LHCN-M2 (cell line): ENCODE measurements at places on chromosomes 3 and 15.

- DNase-seq: no peak
Observed at GRCh38 chr3:128236657-128237056, 83.4 kb downstream of the EEFSEC start.

GRCh38 chr15:64895285-64896065, 16.2 kb upstream of the ANKDD1A start:
- DNase-seq: peak; percentile 50

GRCh38 chr3:175606650-175607318, 747.6 kb downstream of the NAALADL2 start:
- DNase-seq: peak; percentile 26

DNA sequence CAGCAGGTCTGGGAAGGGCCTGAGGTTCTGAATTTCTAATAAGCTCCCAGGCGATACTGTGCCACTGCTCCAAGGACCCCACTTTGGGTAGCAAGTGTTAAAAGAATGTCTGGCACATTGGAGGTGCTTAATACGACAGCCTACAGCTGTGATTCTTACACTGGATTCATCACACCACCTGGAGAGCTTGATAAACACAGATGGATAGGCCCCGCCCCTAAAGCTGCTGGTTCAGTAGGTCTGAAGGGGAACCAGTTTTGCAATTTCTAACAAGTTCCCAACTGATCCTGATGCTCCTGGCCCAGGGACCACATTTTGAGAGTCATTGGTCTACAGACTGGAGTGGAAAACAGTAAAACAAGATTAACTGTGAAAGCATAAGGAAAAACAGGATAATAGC, 124.8 kb upstream of the ST8SIA2 start:
- no peak for DNase-seq

DNA sequence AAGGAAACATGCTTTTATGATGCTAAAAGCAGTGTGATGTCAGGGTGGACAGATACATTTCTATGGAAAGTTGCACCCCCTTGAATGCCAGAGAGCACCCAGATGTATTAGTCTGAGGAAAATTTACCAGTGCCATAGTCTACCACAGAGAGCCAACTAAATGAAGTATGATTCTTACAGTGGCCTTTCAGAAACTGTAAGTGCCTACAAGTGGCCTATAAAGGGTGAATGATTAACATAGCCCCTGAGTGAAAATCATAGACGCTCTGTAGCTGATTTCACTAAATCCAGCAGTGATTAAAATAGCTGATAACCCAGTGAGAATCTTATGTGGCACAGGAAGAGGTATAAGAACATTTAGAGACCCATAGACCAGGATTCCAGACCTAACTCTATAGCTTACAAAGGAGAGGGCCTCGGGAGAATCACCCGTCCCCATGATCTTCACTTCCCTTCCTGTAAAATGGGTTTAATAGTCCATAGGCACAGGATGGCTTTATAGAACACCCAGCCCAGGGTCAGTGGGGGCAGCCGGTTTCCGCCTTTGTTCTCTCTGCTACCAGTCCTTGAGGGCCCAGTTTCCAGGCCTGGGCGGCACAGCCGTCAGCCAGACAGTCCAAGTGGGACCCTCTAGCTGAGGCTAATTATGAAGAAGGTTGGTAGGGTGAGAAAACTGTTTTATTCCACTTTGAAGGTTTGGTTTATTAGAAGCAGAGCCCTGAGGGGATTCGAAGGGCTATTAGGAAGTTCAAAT, 35.5 kb upstream of the CACNA2D3 start:
- no peak for DNase-seq

GRCh38 chr3:23756206-23756840, 49.4 kb upstream of the UBE2E1 start:
- DNase-seq: no peak

DNA sequence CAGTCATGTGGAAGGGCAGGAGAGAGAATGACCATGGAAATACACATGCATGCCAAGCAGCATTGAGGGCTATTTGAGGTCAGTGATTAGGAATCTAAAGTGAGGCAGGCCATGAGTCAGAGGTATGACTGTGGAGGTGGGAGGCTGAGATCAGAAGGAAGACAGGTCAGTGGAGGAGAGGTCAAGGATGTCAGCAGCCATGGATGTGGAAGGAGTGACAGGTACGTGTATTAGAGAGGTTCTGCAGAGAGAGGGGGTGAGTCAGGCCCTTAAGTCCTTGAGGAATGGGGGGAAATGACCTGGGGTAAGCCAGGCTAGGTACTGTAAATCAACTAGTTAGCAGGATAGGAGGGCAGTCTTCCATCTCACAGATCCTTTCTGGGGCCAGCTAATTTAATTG, 166.6 kb downstream of the ANO10 start:
- peak; percentile 59 for DNase-seq

GRCh38 chr3:142450189-142450588, 2.4 kb upstream of the XRN1 start:
- no peak for DNase-seq

GRCh38 chr3:188170461-188171459, 16.8 kb downstream of the LPP start:
- DNase-seq: no peak

GRCh38 chr15:31285772-31286261, 40.8 kb upstream of the KLF13 start:
- no peak for DNase-seq

DNA sequence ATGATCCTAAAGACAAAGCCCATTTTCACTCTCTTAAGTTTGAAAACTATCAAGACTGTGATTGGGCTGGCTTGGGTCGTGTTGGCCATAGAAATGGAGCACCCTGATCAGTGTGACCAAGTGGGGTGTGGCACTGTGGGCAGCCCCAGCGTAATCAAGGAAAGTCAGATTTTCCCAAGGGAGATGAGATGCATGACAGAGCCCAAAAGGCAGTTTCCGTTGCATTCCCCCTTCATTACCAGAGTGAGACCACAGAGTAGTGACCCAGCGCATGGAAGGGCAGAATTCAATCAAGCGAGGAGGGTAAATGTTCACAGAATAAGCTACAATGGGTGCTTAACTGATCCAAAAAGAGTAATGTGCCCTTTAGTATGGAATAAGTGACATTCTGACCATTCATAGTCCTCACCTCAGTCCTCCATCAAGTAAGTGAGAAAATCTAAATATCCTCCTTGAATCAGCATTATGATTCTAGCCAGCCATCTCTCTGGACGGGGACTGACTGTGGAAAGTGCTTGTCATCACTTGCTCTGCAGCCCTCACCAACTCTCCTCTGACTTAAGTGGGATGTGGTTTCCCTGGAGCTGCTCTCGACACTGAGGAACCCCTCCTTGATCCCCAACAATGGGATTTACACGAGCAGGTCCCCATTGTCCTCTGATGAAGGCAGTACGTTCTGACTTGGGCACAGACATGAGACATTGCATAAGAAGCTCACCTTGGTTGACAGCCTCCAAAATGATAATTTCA, 430.5 kb downstream of the OCA2 start:
- no peak for DNase-seq

DNA sequence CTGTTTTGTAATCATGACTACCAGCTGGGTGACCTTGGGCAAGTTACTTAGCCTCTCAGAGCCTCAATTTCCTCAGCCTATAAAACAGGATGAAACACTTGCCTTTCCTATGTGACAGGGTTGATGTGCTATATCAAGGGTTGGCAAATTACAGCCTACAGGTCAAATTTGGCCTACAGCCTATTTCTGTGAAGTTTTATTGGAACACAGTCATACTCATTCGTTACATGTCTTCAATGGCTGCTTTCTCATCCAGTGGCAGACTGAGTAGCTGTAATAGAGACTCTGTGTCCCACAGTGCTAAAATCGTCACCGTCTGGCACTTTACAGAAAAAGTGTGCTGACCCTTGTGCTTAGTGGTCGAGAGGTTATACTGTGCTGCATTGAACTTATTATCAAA, 16.6 kb downstream of the ABHD6 start:
- no peak for DNase-seq

DNA sequence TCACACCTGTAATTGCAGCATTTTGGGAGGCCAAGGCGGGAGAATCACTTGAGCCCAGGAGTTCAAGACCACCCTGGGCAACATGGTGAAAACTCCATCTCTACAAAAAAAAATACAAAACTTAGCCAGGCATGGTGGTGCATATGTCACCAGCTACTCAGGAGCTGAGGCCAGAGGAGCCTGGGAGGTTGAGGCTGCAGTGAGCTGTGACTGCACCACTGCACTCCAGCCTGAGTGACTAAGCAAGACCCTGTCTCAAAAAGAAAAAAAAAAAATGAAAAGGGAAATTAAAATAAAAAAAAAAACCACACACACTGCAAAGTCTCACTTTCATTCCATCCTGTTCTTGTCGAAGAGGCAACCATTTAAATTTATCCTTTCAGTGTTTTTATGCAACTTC, 100.8 kb upstream of the PIAS1 start:
- no peak for DNase-seq

- no peak for DNase-seq
Observed at GRCh38 chr15:88655103-88655553, 16.3 kb downstream of the ISG20 start.

GRCh38 chr3:141644931-141645330, 93.2 kb upstream of the RNF7 start:
- peak; percentile 51 for DNase-seq

DNA sequence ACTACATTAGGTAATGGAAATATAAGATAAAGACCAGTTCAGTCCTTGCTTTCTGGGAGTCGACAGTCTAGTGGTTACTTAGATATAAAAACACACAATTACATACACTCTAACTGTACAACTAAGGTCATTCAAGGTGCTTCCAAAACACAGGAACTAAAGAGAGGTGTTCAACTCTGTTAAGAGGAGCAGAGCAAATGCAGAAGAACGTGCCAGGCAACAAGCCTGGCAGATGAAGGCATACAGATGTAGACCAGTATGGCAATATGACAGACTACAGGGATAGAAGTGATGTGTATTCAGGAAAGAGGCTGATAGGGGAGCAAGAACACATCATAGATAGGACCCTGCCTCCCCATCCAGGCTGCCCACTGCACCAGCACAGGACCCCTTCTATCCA, 78.3 kb downstream of the CBLB start:
- DNase-seq: no peak

GRCh38 chr15:62519900-62520299, 354.8 kb upstream of the C2CD4B start:
- DNase-seq: no peak

DNA sequence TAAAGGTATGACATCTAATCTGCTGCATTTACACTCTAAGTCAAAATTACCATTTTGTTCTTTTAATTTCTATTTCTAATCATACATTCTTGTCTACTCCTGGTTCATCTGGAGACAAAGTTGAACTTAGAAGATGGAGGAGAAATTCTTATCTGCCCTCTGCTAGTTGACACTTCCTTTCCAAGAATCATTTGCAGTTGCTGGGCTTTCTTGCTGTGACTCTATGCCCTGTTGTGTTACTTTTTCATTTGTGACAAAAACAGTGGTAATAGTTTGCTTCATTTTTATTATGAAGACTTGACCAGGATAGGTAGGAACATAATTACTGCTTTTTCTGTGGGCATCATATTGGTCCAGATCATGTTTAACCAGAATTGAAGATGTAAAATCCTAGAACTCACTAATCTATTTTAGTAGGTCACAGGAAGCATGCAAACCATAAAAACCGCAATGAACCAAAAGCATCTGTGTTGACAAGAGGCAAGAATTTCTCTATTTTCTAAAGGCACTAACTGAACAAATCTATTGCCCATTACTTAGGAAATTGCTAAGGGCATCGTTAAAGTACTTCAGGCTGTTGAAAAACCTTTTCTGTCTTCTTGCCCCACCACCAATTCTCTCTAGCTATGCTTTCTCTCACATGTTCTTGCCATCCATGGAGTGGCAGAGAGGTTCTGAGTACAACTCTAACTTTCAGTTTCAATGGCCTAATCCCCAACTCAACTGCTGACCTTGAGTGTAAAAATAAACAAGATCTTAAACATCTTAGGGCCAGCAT, 4.2 kb upstream of the CCR2 start:
- no peak for DNase-seq

- DNase-seq: no peak
Observed at GRCh38 chr15:39512643-39513042, 68.2 kb upstream of the THBS1 start.

GRCh38 chr3:148315756-148316155, 381.9 kb upstream of the AGTR1 start:
- no peak for DNase-seq

DNA sequence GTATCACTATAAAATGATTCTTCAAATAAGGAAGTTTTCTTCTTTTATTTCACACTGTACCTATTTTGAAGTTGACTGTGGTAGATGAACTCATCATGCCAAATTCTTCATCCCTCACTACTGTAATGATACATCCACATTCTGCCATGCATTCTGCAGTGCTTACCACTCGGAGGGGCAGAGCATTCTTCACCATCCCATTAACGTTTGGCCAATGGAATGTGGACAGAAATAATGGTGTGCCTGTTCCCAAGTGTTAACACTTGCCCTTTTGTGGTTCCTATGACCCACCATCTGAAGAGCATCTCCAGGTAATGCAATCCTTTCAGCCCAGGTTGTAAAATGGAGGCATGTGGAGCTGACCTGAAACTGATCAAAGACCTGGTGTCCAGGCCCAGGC, 18.6 kb downstream of the GOLIM4 start:
- DNase-seq: peak; percentile 40

DNA sequence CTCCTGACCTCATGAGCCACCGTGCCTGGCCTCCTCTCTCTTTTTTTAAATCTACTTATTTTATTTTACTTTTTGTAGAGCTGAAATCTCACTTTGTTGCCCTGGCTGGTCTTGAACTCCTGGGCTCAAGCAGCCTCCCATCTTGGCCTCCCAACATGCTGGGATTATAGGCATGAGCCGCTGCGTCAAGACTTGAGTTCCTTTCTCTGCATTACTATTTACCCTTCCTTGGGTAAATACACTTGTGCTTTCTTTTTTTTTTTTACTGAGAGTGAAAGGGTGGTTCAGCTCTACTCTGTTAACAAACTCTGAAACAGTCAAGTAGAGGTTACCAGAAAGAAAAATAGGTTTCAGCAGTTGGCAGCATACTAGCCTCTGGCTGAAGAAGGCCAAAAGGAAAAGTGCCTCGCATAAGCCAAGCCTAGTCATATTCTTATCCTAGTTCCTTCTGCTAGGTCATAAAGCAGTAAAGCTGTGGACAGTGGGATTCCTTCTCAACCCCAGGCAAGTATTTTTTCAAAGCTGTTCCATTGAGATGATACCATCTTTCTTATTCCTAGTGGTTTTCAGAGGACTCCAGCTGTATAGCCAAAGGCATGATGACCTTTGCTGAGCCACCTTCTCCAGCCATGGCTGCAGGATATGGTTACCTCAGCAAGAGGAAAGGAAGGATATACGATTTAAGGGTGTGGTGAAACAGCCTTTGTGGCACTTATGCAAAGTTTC, 135.1 kb downstream of the RBPMS2 start:
- DNase-seq: no peak

GRCh38 chr15:91841861-91842260, 11.6 kb upstream of the SLCO3A1 start:
- no peak for DNase-seq
